ENCODE measurements at places on chromosomes 7 and 10. TPM values are rescaled to one million over a fixed set of nuclear protein-coding genes. Genes with fewer than 3 reads are reported as not detected.

DNA sequence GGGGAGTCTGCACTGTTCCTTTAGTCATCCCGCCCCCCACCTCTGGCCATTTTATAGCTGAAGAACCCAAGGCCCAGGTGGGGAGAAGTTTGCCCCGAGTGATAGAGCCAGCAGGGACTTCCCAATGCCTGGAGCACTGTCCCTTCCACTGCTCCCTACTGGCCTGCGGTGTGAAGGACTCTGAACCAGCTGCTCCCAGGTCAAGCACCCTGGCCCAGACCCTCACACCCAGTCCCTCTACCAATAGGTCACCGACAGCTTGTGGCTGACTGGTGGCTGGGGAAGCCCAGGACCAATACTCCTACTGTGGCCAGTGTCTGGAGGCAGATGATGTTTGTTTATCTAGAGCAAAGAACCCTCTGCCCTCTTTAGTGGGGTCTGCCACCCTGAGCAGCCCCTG is 167.9 kb downstream of the LCOR start:
- DNase-seq = no peak

- no peak for DNase-seq
These were observed 37.7 kb upstream of the ITPRID1 start for GRCh38 chr7:31476073-31476745.

- no peak for DNase-seq
These were observed 5.9 kb upstream of the LDB3 start for GRCh38 chr10:86662186-86663045.

DNA sequence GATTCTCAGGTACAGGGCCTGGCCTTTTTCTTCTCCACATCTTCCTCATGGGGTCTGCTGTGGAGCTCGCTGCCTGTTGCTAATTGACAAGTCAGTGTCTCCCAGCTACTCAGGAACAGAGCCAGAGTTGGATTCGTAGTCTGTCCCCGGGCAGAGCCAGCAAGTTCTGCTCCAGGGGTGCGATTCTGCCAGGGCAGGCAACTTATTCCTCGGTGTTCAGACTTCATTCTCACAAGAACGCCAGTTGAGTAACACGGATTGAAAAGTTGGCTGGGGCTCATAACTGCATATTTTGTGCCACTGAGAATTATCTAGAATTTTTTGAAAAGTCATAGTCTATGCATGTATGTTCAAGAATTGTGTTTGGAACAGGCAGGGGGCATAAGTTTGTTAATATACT is 336.7 kb upstream of the NPVF start:
- no peak for DNase-seq

- no peak for DNase-seq
These were observed 625.7 kb upstream of the KCND2 start for GRCh38 chr7:119647286-119647685.

GRCh38 chr10:63697956-63698786 is 177.0 kb downstream of the REEP3 start:
- DNase-seq = no peak

DNA sequence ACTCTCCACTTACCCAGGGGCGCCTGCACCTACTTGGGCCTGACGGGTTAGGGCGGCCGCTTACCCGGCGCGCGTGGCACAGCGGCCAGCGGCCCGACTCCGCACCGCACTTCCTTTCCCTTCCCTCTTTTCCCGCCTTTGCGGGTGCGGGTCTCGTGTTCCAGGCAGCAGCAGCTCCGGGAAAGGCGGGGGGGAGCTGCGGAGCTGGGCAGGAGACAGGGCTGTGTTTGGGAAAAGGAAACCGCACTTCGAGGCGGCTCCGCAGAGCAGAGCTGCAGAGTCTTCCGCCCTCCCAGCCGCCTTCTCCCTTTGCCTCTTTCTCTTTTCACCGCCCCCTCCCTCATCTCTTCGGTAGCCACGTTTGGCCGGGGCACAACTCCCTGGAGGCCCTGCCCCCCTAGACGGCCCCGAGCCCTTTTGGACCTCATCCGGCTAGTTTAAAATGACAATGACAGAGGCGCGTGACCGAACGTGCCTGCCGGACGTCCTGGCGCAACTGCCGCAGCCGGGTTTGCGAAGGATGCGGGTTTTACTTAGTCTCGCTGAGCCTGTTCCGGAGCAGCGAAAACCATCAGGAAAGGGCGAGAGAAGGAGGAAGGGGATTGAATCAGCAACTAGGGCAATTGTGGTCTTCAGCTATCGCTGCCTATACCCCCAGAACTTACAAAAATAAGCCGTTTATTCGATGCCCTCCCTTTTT is 7.9 kb upstream of the PAX2 start:
- peak; percentile 56 for DNase-seq

DNA sequence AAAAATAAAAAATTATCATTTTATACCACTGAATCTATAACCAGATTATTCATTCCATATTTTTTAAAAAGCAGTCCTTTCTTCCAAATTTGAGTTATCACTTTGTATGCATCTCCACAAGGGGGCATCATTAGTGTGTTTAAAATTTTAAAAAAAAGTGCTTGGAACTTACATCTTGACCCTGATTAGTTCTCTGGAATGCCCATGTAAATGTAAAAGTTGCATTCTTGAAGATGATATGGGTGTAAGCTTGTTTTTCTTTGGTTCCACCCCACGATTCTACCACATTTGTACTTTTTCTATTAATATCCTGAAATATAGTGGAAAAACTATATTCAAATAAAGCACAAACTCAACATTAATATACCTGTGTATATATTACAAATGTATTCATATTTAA is 144.9 kb downstream of the ELAPOR2 start:
- DNase-seq = peak; percentile 26

GRCh38 chr10:75101416-75102251 is 9.8 kb upstream of the SAMD8 start:
- DNase-seq = no peak

DNA sequence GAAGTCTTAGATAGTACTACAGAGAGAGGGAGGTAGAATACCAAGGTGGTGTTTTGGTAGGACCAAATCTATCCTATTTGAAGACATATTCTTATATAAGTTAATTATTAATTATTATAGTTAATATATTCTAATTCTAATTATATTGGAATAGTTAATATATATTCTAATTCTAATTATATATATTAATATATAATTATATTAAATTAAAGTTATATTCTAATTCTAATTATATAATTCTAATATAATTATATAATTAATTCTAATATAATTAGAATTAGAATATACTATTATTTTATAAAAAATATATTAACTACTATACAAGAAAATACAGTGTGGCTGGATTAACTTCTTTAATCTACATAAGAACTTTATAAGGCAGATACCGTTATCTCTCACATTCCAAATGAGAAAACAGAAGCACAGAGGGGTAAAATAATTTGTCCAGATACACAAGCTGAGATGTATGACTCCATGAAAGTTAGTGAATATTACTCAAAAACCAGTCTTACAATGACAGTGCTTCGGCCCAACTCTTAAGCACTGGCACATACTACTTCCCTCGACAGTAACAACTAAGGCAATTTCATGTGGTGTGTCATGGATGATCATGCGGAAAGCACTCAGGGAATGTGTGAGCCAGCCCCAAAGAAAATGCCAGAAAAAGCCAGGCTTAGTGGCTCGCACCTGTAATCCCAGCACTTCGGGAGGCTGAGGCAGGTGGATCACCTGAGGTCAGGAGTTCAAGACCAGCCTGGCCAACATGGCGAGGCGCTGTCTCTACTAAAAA is 42.6 kb downstream of the TYW1B start:
- no peak for DNase-seq

DNA sequence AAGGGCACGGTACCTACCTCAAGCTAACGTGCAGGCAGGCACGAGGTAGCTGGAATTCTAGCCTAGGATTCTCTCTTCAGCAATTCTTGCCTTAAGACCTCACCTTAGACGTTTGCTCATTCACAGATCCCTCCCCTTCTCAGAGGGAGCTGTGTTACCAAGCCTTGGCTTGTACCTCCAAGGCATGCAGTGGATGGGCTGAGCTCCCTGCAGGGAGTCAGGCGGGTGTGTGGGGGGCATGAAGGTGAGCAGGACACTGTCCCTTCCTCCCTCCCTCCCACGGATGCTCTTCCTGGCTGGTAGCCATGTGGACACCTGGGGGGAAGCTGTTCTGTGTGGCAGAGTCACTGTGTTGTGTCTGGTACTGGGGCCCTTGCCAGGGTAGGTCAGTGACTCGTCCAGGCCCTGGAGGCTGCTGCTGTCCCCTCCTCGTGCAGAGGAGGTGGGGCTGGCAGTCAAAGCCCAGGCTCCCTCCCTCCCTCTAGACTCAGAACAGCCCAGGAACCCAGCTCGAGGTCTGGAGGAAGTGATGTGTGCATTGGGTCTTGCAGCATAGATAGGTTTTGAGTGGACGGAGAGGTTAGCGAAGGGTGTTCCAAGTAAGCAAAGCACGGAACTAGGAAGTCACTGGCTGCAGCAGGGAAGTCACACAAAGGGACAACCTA is 222.2 kb upstream of the SH2B2 start:
- DNase-seq = no peak

DNA sequence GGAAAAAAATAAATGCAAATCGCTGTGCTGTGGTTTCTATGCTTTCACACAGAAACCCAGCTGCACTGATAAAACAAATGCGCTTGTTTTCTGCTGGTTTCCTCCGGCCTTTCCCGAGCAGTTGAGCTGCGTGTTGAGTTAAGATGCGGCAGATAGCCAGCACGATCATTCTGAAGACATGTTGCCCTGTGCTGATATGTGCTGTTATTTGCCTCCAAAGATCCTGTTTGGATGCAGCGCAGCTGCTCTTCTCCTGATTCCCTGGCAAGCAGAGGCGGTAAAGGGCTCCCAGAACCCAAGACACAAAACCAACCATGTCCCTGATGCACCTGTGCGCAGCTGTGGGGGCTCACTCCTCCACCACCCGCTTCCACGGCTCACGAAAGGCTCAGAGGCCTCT is 225.4 kb downstream of the PAXIP1 start:
- no peak for DNase-seq

DNA sequence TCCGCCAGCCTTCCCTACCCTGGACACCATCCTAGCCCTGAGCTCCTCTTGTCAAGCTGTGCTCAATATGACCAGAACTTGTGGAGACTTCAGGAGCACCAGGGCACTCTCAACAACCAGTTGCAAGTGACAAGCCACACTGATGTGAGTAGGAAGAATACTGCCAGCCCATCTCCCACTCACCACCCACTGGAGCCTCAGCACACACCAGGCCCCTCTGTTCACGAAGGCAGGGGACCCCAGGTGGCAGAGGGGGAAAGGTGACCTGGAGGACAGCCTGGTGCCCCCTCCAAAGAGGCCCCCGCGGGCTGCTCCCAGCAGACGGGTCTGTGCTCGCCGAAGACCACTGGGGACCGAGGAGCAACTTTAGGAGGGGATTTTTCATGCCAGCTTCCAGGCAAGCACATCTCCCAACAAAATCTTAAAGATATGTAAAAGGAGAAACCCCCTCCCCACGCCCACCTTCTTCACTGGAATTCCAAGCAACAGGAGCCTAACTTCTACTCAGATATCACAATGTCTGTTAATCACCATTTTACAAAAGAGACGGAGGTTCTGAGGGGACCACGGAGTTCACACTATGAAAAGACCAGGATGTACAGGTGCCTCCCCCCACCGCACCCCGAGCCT is 1.0 kb downstream of the MMD2 start:
- no peak for DNase-seq

GRCh38 chr10:133229265-133230043 is 563 bp upstream of the UTF1 start:
- no peak for DNase-seq

GRCh38 chr7:128456255-128456725 is 612 bp downstream of the HILPDA start:
- DNase-seq = no peak

- no peak for DNase-seq
These were observed 12.8 kb downstream of the CNNM1 start for GRCh38 chr10:99341860-99342490.

GRCh38 chr10:70847659-70848360 is 32.1 kb downstream of the SGPL1 start:
- DNase-seq = no peak

DNA sequence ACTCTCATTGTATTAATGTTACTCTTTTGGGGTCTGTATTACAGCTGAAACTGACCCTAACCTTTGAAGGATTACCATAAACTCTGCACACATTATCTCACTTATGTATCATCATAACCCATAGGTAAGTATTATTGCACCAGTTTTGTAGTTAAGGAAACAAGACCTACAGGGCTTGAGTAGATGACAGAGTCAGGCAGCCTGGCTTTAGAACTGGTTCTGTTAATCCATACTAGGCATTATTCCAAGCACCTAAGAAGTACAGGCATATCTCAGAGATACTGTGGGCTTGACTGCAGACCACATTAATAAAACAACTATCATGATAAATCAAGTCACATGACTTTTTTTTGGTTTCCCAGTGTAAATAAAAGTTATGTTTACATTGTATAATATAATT is 17.1 kb upstream of the AKR1B1 start:
- DNase-seq = no peak

- no peak for DNase-seq
These were observed 13.4 kb downstream of the NUDT1 start for GRCh38 chr7:2255145-2256139.

- no peak for DNase-seq
These were observed 356.5 kb upstream of the ZNF32 start for GRCh38 chr10:44004913-44005787.

GRCh38 chr10:11589738-11590137 is 21.7 kb downstream of the USP6NL start:
- no peak for DNase-seq

GRCh38 chr10:128575761-128576160 is 449.5 kb upstream of the MKI67 start:
- no peak for DNase-seq

Gene CADPS2
- total RNA-seq = 13.2 TPM

Gene NANOS1
- total RNA-seq = 10.2 TPM

Gene FANK1
- 12.5 TPM for total RNA-seq

Gene CCM2
- 21.8 TPM for total RNA-seq

Gene SLC26A5
- total RNA-seq = not detected

Gene POLR2J
- 26.2 TPM for total RNA-seq

Gene MDFIC
- total RNA-seq = 7.1 TPM

All from neural progenitor cell (in vitro differentiated cells).